ENCODE measurements at places on chromosomes 7 and 10.

GRCh38 chr7:27688056-27688455, 25.4 kb upstream of the HIBADH start:
- DNase-seq = no peak

DNA sequence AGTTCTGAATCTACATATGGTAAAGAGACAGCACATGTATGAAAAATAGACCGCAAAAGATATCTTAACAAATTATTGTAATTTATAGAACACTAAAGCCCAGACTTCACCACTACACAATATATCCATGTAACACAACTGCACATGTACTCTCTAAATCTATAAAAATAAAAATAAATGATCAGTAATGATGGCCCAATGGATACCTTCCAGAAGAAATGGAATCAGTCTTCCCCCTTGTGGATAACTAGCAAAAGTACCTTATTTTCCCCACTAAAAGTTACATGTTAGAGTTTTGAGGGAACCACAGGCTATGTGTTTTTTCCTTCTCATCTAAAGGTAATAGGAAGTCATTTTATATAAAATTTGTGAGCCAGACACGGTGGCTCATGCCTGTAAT, 25.7 kb downstream of the C7orf25 start:
- no peak for DNase-seq

- no peak for DNase-seq
These were observed 12.7 kb upstream of the CACUL1 start for GRCh38 chr10:118767297-118768040.

- DNase-seq = no peak
These were observed 266.0 kb downstream of the RNLS start for GRCh38 chr10:88317099-88317498.

GRCh38 chr7:75732764-75733630, 5.7 kb downstream of the HIP1 start:
- DNase-seq = no peak

DNA sequence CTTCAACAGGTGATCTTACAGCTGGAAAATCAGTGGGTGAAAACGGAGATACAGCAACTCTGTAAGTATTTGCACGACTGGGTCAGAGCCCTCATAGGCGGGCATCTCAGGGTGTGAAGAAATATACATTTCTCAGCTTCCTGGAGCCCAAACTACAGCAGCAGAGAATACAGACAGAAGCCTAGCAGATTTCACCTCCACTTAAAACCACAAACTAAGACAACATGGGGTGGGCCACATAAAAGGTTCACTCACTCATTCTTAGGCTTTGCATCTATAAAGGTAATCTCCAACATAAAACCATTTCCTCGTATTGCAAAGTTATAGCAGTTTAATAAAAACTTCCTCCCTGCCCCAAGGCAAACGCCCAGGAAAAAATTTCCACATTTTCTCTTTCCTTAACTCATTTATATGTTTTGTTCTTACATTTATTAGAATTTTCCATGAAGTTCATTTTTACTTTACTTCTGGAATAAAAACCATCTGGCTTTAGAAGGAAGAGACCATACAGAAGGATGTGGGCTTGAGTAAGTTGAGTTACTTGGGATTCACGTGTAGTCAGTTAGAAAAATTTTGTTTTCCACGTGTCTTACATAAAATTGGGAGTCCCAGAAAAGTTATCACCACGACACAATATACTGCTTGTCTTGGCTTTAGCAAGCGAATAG, 327.1 kb downstream of the FRMD4A start:
- no peak for DNase-seq

DNA sequence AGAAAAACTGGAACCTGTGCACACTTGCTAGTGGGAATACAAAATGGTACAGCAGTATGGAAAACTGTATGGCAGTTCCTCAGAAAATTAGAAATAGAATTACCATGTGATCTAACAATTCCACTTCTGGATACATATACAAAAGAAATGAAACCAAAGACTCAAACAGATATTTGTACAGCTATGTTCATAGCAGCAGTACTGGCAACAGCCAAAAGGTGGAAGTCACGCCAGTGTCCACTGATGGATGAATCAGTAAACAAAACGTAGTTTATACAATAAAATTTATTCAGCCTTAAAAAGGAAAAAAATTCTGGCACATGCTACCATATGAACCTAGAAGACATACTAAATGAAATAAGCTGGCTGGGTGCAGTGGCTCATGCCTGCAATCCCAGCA, 23.0 kb downstream of the IDE start:
- DNase-seq = no peak

DNA sequence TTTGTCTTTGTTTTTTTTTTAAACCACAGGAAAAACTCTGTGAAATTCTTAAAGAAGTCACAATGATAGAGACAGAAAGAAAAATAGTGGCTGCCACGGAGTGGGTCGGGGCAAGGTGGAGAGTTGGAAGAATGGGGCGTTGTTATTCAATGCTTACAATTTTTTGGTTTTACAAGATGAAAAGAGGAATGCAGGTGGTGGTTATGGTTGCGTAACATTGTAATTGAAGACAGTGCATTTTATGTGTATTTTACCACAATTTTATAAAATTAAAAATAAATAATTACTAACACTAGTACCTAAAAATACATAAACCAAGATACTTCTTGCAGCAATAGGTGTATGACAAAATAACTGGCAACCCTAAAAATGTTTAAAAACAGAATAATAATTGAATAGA, 76.9 kb upstream of the VOPP1 start:
- no peak for DNase-seq

- no peak for DNase-seq
These were observed 5.6 kb upstream of the POLD2 start for GRCh38 chr7:44128721-44129582.

DNA sequence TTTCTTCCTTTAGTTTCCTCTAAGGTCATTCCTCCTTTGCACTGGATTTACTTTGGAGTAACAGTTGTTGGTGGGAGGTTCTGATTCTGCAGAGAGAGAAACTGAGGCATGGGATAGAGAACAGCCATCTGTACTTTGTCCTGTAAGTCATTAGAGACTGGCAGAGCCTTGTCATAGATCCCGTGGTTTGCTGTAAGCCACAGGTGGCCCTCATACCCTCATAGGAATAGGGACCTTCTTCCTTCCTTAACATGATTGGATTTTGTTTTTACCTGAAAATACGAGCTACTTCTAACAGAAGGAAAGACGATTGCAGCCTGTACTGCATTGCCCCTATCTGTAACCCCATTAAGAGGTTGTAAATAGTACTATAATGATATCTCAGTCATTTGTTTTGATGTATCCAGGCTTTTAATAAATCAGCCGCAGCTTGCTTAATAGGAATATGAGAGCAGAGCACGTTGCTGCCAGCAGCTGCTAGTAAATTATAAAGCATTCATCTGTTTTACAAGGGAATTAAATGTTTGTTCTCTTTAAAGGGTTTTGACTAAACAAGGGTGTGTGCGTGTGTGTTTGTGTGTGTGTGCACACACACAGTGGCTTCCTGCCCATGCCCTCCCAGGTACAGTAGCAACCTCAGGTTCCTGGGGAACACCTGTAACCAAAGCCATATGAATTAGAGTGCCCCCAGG, 249.8 kb downstream of the AUTS2 start:
- no peak for DNase-seq

DNA sequence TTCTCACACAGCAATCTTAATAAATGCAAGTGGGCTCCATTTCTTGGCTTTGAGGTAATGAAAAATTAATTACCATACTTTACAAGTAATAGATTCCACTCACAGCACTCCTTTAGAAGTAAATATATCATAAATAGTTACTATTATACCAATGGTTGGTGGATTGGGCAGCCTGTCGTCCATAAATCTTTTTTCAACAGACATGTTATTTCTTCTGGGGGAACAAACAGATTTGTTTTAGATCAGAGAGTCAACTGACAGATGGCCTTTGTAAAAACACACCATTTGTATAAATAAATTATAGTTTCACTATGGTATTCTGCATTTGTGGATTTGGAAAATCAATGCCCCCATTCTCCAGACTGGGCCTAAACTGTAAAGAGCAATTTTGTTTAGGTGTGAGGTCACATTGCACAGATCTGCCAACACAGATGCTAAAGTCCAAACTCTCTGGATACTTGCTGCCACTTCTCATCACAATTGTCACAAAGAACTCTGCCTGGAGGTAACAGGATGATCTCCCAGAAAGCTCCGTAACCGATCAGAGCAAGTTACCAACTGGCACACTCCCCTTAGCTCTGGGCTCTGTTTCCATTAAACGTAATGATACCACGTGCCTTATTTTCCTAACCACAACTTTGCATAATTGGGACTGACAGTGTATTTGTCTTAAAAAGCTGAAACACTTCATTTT, 4.5 kb upstream of the MACROH2A2 start:
- no peak for DNase-seq
